ENCODE measurements at places on chromosomes 5 and 9.

DNA sequence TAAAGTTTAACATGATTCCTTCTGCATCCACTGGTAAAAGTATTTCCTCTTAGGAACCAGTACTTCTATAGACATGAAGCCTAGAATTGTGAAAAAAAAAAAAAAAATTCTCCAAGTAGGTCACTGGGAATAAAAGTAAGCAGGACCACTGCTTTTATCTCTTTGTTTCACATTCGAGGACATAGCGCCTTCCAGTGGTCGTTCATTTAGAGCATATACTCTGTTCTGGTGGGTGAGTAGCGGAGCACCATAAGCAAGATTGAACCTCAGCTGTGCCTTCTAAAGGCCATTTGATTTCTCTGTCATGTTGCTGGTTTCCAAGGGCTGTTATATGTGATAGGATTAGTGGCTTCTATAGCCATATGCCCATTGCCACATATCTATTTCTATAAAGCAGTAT is 393.1 kb downstream of the TMEM232 start:
- DNase-seq = no peak

DNA sequence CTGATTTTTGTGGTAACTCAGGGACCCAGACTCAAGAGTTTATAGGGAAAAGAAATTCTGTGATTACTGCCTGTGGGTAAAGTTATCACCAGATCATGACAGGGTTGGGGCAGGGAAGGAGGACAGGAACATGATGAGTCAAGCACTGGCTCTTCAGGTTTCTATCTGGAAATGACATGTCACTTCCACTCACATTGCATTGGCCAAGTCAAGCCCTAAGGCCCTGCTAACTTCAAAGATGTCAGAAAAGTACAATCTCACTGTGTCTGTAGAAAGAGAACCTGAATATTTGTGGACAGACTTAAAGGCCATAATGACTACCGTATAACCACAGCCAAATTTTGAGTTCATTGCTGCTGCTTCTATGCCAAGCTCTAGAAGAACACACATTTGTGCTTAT is 187.7 kb downstream of the TLE4 start:
- peak; percentile 68 for DNase-seq

DNA sequence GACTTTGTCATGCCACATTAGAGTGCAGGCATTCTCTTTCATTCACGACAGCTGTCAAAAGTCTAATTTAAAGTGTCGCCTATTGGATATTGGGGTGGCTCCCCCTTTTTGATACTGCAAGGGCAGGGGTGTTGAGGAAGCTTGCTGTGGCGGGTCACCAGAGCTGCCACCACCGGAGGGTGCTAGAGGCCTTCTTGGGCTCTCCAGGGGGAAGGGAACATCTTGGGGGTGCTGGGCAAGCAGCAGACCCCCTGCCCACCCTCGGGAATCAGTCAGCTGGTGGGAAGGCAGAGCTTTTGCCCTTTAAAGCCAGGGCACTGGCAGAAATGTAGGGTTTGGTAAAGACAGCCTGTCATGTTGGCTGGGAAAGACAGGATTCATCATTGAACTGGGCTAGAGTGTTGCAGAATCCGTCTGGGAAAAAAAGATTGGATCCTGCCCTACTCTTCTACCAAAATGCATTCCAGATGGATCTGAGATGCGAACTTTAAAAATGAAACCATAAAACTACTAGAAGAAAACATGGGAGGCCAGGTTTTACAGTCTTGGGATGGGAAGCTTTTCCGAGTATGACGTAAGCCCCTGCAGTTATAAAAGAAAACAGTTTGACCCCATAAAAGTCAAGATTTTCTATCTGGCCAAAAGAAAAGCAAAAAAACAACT is 22.3 kb downstream of the COL5A1 start:
- no peak for DNase-seq

GRCh38 chr5:179866241-179867078 is 7.8 kb upstream of the MRNIP start:
- peak; percentile 12 for DNase-seq

- no peak for DNase-seq
These were observed 210.6 kb downstream of the MAPKAP1 start for GRCh38 chr9:125496313-125496834.

- DNase-seq = no peak
These were observed 842 bp downstream of the MUSK start for GRCh38 chr9:110669433-110669832.

DNA sequence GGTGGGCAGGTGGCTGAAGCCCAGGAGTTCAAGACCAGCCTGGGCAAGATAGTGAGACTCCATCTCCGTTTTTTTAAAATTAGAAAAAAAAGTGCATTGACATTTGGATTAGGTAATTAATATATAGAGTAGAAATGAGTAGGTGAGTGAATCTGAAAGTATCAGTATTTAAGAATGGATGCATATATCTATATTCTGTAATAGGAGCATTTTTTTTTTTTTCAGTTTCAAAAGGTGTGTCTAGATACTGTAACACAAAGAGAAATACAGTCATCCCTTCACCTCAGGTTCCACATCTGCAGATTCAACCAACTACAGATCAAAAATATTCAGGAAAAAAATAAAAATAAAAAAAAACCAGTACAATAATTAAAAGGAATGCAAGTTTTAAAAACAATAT is 50.8 kb downstream of the RBM27 start:
- DNase-seq = no peak

GRCh38 chr5:79261897-79262296 is 26.0 kb downstream of the JMY start:
- DNase-seq = no peak

GRCh38 chr5:34941936-34942335 is 12.6 kb downstream of the DNAJC21 start:
- no peak for DNase-seq

GRCh38 chr5:39100301-39100850 is 26.2 kb upstream of the RICTOR start:
- DNase-seq = no peak

DNA sequence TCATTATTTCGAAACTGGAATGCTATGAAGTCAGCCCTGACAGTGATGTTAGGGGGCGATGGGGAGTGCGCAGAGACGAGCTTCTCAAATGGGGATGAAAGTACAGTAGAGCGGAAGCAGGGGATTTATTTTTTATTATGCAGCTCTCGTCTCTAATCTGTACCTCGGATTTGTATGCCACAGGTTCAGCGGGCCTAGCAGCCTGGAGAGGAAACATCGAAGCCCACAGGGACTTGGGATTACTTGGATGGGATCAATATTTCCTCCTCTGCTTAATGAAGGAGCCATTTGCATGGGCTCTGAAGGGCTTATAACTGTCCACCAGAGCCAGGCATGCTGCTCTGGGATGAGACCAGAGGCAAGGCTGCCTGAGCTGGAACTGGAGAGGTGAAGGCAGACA is 133.5 kb upstream of the RAPGEF1 start:
- no peak for DNase-seq

DNA sequence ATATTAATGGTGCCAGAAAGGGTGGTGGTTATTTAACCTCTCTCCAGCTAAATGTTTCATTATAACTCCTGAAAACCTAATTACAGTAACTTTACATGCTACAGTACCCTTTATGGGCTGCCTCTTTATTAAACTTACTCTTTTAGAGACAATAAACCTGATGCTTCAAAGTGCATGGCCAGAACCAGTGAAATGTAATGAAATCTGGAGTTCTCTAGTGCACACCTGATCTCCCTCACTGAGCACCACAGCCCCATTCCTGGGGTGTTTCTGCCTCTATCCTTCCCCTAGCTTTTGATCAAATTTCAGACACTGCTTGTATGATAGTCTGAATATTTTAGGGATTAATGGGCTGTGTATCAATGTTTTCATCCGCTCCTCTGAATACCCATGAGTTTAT is 306.5 kb upstream of the WWC1 start:
- no peak for DNase-seq

GRCh38 chr5:76351176-76351575 is 51.9 kb upstream of the IQGAP2 start:
- no peak for DNase-seq

GRCh38 chr9:73081979-73082657 is 69.5 kb upstream of the ANXA1 start:
- DNase-seq = no peak

- DNase-seq = no peak
These were observed 53.5 kb upstream of the GRIN3A start for GRCh38 chr9:101791938-101792337.

DNA sequence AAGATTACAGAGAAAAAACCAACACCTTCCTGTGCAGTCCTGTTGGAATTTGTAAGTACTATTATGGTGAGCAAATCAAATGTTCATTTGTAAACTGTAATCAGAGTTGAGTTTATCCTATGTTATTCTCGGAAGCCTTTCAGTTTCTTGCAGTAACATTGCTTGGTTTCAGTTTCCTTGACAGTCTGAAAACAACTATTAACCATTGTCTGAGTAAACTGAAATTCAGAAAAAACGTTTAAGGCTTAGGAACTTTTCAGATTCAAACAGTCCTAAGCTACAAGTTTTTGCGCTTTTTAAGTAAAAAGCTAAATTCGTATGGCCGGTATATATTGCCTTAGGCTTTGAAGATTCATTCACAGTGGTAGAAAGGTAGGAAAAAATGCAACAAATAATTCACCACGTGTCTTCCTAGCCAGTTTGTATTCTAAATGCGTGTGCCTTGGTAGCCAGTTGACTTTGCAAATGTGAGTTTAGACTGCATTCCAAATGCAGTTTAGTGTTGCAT is 2.5 kb downstream of the GPBP1 start:
- DNase-seq = no peak

- no peak for DNase-seq
These were observed 651.6 kb upstream of the RORB start for GRCh38 chr9:73845539-73845938.

GRCh38 chr5:151499501-151500035 is 52.2 kb downstream of the SLC36A1 start:
- no peak for DNase-seq

DNA sequence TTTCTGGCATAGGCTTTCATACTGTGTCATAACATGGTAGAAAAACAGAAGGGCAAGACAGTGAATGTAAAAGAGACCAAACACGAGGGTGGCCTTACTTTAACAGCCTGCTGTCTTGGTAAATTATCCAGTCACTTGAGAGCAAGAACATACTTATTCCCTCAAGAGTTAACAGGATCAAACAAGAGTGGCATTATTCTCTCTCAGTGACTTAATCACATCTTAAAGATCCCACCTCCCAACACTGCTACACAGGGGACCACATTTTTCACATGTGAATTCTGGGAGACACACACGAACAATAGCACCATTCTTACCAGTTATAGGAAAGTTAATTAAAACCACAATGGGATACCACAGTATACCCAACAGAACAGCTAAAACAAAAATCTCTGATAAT is 898.0 kb upstream of the C9orf72 start:
- no peak for DNase-seq

- DNase-seq = no peak
These were observed 21.8 kb upstream of the ANKRD18A start for GRCh38 chr9:38641985-38642864.

GRCh38 chr9:134960701-134961181 is 43.0 kb upstream of the FCN1 start:
- DNase-seq = no peak

GRCh38 chr5:158080112-158080511 is 221.2 kb upstream of the CLINT1 start:
- no peak for DNase-seq

GRCh38 chr5:164354139-164354751 is 848.8 kb downstream of the MAT2B start:
- DNase-seq = no peak

GRCh38 chr9:78143281-78144007 is 92.4 kb upstream of the CEP78 start:
- DNase-seq = no peak

GRCh38 chr9:114272739-114273431 is 50.0 kb upstream of the ORM1 start:
- no peak for DNase-seq

Data from T-helper 1 cell (primary cell).